COR-L47 (cell line): ENCODE measurements at places on chromosomes 3 and 15.

GRCh38 chr3:195286115-195286872 is 15.3 kb upstream of the XXYLT1 start:
- no peak for DNase-seq

- DNase-seq = no peak
Measured at GRCh38 chr3:154229217-154229590, 95.1 kb downstream of the DHX36 start.

GRCh38 chr3:15305359-15305844 is 27.0 kb downstream of the SH3BP5 start:
- DNase-seq = no peak

- no peak for DNase-seq
Measured at GRCh38 chr3:120572027-120572426, 24.1 kb upstream of the NDUFB4 start.

GRCh38 chr15:31235311-31236183 is 91.1 kb upstream of the KLF13 start:
- peak; percentile 94 for DNase-seq
